ENCODE measurements at places on chromosomes 11 and 22.

DNA sequence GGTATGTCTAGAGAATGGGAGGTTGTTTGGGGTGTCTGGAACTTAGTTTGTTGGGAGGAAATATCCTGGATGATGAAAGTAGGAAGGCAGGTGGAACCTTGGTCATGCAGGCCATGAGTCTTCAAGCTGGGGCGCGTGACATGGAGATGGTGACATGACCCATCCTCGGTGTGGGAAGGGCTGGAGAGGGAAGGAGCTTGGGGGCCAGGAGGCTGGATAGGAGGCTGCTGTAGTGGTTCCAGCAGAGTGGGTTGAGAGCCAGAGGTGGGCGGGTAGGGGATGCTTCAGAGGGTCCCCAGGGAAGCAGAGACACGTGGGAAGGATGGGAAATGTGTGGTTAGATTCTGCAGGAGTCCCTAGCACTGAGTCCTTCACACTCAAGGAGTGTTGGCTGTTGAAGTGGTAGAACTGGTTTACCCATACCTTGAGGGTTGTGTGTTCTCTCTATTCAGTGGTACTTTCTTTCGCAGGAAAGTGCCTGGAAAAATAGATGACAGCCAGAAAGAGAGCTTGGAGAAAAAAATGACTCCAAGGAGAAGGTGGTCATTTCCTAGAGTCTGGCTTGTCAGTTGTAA is 56.8 kb downstream of the LDLRAD3 start:
- DNase-seq = no peak

GRCh38 chr11:11574373-11575287 is 47.2 kb downstream of the GALNT18 start:
- DNase-seq = no peak

GRCh38 chr22:42236848-42237247 is 33.6 kb downstream of the TCF20 start:
- no peak for DNase-seq

GRCh38 chr22:49768077-49768910 is 59.4 kb downstream of the BRD1 start:
- no peak for DNase-seq

- no peak for DNase-seq
Observed at GRCh38 chr11:8720352-8720751, 37.8 kb downstream of the RPL27A start.

- no peak for DNase-seq
Observed at GRCh38 chr22:31400023-31400397, 606 bp downstream of the DRG1 start.

DNA sequence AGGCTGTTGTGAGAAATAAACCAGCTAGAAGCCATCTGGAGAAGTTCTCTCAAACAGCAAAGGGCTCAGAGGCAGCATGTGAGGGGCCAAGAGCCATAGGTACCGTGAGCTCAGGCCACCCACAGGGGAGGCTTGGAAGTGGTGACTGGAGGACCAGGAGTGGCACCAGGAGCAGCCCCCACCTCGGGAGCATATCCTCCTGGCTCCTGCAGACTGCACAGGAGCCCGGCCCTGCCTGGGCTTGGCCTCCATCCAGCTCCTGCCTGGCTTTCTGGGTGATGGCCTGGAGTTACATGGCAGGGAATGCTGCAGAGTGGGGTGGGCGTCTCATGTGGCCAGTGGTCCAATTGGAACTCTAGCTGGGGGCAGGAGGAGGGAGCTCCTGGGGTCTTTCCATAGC is 4.2 kb upstream of the MPPED1 start:
- no peak for DNase-seq

DNA sequence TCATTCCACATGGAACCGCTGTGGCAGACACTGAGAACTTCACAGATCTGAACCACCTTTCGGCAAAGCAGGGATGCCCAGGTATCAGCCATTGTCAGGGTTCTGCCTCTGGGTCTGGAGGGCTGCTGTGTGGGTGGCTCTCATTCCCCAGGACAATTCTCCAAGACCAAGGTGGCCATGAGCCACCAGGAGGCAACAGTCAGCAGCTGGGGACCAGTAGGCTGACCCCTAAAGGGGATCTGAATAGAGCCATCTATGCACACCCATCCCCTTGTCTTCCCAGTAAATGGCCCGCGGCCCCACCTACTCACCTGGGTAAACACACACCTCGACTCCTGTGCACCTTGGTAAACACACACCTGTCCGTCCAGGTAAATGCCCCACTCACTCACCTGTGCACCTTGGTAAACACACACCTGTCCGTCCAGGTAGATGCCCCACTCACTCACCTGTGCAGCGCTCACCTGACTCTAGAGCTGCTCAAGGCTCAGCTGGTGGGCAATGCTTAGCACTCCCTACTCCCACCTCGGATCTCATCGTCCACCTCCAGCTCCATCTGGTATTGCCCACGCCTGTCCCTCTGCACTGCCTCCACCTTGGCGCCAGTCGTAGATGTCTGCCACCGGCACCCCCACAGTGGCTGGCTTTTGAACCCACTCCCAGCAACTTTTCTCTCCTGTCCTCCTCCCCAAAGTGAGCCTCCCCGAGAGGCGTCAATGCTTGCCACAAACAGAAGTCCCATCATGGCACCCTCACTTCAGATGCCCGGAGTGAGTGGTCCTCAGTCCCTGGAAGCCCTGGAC is 10.2 kb downstream of the SLC25A1 start:
- DNase-seq = no peak

DNA sequence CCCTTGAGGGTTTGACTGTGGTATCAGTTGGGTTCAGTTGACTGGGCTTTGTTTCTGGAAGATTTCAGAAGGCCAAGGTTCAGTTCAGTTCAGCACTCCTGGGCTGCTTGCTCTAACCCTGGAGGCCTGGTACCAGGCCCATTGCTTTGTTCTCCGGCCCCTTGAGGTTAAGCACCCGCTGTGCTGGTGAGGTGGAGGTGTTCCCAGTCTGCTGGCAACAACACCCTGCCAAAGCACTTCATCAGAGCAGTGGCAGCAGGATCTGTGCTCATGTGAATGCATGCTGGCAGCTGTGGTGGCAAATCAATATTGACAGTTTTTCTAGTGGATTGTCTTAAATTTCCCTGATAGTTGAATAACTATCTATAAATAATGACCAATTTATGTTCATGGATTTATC is 3.8 kb upstream of the SCGB1D1 start:
- DNase-seq = no peak

DNA sequence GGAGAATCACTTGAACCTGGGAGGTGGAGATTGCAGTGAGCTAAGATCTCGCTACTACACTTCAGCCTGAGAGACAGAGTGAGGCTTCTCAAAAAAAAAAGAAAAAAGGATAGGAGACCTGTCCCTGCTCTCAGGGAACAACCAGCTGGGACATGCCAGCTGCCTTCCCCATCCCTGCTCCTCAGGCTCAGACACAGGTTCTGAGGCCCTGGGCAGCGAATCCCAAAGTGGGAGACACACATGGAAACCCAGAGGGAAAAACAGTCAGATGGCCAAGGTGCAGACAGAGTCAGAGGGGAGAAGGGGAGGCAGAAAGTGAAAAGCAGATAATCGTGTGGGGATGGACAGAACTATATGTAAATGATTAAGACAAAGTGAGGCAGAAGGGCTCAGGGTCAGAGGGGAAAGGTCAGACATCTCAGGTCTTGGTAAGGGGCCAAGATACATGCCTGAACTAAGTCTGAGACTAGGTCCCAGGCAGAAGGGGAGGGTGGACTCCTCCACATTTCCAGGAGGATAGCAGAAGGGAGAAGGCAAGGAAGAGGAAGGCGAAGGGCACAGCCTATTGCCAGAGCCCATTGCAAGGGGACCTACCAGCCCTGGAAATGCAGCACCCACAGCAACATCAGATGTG is 14.2 kb downstream of the STARD10 start:
- no peak for DNase-seq

- DNase-seq = no peak
Observed at GRCh38 chr22:25566186-25566897, 1.9 kb downstream of the GRK3 start.

GRCh38 chr22:20201837-20202392 is 51.1 kb upstream of the CCDC188 start:
- no peak for DNase-seq

DNA sequence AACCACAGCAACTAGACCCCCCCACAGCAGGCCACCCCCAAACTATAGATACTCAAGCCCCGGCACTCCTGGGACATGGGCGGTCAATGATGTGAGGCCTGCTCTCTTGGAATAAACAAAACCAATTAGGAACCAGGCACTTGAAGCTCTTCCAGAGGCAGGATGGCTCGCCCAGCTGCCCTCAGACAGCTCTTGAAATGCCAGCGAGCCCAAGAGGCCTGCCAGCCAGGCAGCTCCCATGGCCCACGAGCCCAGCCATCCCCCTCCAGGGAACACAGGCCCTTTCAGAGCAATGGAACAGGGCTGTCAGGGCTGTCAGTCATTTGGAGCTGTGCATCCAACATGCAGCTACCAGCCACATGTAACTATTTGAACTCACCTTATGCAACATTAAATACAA is 34.0 kb upstream of the TFIP11 start:
- no peak for DNase-seq

All from stimulated activated CD8-positive, alpha-beta memory T cell treated with anti-CD3 and anti-CD28 coated beads, Interleukin-7, amount 100 ng/mL, for 1 hour (primary cell).